Activated CD4-positive, alpha-beta T cell treated with anti-CD3 and anti-CD28 coated beads, Interleukin-2, amount 10 ng/mL, durations not matched to agents 7 days and 5 days (primary cell): ENCODE measurements at places on chromosomes 11 and 22. TPM values are rescaled to one million over a fixed set of nuclear protein-coding genes. Genes with fewer than 3 reads are reported as not detected.

LIMK2 gene
- total RNA-seq: 54.5 TPM

ELF5 gene
- total RNA-seq: not detected

KDELR3 gene
- 0.17 TPM for total RNA-seq

OR5B21 gene
- 0.37 TPM for total RNA-seq

OR51B2 gene
- not detected for total RNA-seq

SCUBE2 gene
- total RNA-seq: 0.55 TPM

BEST1 gene
- not detected for total RNA-seq
